Thoracic aorta (tissue), 2 donors: ENCODE measurements at places on chromosomes 16 and 17.

- no peak for DNase-seq
Measured at GRCh38 chr17:20157001-20157310, 147.8 kb downstream of the SPECC1 start.

DNA sequence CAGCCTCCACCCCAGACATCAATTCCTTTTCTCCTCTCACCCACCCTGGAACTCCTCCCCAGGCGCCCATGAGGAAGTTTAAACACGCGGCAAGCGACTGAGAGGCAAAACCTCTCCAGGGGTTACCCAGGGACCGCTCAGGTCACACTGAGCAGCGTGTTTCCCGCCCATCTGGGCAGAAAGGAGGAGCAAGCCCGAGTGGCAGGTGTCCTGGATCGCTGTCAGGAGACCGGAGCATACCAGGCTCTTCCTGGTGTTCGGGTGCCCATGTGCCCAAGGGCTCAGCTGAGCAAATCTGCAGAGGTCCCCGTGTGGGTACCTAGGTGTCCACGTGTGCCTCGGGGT lies 491 bp downstream of the SLC25A19 start:
- DNase-seq, result no peak

GRCh38 chr17:50440172-50440837 lies 14.3 kb downstream of the ACSF2 start:
- DNase-seq, result no peak

DNA sequence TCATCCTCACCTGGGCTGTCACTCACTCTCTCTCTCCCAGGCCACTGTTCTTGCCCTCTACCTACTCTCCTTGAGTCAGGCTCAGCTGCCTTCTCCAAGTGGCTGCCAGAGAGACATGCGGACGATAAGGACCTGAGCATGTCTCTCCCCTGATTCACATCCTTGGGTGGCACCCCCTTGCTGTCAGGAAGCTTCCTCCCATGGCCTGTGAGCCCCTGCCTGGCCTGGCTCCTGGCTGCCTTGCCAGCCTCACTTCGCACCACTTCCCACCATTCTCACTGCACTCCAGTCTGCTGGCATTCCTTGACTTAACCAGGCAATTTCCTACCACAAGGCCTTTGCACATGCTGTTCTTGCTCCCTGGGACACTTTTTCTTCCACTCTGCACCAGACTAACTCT lies 2.7 kb upstream of the ALDH3A1 start:
- DNase-seq, result no peak

GRCh38 chr17:82217530-82218204 lies 5.0 kb upstream of the CCDC57 start:
- no peak for DNase-seq

DNA sequence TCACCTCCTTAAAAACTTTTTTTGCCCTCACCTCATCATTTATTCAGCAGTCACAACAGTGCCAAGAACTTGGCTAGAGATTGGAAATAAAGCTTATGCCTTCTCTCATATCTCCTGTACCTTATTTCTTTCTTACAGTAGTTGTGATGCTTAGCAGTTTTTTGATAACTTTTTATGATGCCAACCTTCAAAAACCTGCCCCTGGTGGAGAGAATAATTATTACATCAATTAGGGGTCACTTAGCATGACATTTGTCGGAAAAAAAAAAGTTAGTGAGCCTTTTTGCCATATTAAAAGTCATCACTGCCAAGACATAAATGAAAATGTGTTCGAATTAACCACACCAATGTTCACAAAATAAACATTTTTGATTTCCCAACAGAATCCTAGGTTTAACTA lies 296.6 kb downstream of the WWOX start:
- DNase-seq, result no peak

DNA sequence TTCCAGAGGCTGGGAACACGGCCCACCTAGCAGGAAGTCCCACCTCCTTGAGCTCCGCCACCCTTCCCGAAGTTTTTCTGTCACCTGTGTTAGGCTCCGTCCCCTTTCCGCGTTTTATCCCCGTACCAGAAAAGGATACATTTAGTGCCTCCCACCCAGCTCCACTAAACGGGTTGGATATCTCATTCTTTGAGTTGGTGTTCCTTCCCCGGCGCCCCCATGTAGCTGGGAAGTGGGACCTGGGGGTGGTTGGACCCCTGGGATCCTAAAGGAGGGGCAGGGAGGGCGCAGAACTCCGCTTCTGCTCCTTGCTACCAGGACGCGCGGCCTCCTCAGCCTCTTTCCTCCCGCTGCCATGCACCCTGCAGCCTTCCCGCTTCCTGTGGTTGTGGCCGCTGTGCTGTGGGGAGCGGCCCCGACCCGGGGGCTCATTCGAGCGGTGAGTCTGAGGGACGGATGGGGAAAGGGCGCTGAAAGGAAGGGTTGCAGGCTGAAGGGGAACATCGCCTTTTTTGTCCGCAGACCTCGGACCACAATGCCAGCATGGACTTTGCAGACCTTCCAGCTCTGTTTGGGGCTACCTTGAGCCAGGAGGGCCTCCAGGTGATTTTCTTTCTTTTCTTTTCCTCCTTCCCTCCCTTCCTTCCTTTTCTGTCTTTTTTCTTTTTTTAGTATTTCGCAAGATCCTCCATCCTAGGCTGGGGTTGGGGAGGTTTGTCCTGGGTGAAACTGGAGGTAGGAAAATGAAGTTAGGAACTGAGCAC lies 669 bp downstream of the RNF167 start:
- no peak for DNase-seq

GRCh38 chr16:54488729-54489128 lies 202.1 kb upstream of the IRX3 start:
- DNase-seq, result no peak

- no peak for DNase-seq
Measured at GRCh38 chr17:31112001-31112661, 17.4 kb downstream of the NF1 start.

DNA sequence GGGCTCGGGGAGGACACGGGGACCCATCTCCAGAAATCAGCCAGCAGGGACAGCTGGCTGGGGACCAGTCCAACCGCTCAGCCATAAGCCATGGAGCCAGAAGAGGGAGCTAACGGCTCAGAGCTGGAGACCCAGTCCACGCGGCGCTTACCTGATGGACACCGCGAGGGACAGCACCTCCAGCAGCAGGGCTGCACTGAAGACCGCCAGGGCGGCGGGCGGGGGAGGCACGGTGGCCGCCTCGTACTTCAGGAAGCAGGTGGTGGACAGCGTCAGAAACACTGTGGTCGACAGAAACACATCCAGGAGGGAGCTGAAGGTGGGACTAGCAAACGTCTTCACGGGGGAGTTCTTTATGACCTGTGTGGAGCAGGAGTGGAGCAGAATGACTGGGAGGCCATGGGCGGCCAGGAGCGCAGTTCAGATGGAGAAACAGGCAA lies 102.6 kb upstream of the CREBBP start:
- DNase-seq, result no peak

- no peak for DNase-seq
Measured at GRCh38 chr16:79082970-79083369, 517.6 kb downstream of the MAF start.

DNA sequence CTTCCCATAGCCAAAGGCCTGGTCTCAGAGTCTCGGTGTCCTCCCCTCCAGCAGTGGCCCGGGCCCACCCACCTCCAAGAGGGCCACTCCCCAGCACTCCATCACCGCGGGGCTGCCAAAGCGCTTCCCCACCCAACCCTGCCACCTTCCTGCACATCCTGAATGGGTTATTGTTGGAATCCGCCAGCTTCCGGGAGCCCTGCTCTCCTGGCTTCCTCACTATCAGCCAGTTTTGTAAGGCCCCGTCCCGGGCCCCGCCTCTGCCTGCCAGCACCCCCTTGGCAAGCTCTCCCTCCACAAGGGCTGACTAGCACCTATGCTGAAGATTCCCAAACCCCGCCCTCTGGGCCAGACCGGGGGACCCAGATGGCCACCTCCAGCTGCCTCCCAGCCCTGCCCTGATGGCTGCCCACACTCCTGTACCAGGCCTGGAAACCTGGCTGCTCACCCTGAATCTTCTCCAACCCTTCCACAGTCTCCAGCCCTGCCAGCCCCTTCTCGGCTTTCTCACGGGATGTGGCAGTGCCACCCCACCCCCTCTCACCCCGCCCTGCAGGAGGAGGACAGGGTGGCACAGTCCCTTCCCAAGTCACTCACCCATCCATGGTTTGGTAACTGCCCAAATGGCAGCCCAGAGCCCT lies 14.4 kb downstream of the MYBBP1A start:
- no peak for DNase-seq

- DNase-seq, result no peak
Measured at GRCh38 chr17:34413443-34414119, 50.5 kb upstream of the CCL1 start.

DNA sequence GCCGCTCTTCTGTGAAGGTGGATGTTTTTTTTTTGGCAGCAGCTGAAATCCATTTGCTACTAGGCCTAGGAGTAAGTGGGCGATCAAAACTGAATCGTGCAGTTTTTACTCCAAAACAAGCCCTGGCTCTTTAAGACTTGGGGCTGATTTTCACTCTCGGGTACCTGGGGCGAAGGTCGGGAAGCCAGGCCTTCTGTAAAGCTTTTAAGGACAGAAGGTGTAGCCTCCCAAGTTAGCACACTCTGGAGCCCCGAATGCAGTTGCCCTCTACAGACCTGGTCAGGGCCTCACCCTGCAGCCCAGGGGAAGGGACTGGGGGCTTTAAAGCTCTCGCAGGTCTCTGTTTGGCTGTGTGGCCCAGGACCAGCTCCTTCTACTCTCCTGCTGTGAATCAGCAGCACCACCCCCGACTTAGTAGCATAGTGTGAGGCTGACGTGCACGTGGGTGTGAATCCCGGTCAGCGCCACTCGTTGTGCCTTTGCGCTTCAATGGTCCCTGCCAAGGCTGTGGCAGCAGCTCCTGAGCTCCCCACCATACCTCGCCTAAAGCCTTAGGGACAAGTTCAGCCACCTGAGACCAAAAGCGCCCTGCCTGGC lies 49.9 kb downstream of the TMEM235 start:
- no peak for DNase-seq

DNA sequence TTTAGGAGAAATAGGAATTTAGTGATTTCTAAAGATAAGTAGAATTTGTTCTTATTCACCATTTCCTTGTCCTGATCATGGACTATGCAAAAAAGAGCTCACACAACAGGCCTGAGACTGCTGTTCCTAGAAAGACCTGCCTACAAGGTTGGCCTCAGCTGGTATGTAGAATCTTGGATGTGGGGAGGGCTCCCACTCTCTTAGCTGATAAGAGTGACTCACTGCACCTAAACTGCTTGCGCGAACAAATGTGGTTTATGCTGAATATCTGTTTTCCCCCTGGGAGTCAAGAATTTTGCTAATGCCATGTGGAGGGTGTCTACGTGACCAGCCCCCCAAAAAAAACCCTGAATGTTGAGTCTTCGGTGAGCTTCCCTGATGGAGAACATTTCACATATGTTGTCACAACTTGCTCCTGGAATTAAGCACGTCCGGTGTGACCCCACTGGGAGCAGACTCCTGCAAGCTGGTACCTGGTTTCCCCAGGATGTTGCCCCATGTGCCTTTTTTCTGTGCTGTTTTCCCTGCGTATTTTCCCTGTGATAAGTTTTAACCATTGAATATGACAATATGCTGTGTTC lies 68.8 kb upstream of the HSBP1 start:
- no peak for DNase-seq

GRCh38 chr17:39607851-39608130 lies at the start of gene NEUROD2:
NEUROD2 (minus strand) TSS chr17:39607920; CDS start chr17:39606599, 1,321 bp downstream.
- no peak for DNase-seq

- no peak for DNase-seq
Measured at GRCh38 chr17:70622368-70623260, 453.3 kb downstream of the KCNJ2 start.

GRCh38 chr17:37133136-37133535 lies 184.4 kb downstream of the AATF start:
- DNase-seq, result no peak

- no peak for DNase-seq
Measured at GRCh38 chr16:20903899-20904506, 3.4 kb downstream of the LYRM1 start.

DNA sequence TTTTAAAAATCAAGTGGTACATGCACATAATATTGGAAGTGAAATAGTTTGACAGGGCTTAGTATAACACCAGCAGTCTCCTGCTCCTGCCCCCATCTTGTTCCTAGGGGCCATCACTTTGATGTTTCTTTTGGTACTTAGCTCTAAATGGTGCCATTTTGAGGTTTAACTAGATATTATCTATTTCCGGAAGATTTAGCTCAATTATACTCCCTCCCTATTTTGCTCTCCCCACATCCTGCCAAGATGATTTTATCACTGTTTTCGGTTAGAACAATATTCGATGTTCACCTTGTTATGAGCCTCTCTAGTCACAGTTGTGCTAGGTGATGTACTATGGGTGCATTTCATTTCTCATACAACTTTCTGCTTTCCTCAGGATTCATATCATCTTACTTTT lies 20.0 kb upstream of the SLC35G3 start:
- DNase-seq, result no peak

DNA sequence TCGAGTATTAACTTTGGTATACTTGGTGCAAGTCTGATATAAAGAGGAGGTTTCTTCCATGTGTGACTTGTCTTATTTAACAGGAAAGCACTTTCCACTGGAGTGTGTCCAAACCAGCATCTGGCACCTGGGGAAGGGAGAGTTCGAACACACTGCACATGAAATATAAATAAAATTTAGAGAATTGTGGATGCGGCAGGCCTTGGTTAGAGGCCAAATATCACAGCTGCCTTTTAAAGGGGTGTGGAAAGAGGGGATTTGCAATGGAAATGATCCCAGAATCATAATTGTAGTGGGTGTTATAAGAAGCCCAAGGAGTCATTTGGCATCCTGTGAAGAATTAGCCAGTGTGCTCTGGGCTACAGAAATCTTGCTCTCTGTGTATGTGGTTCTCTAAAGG lies 4.3 kb upstream of the NXN start:
- no peak for DNase-seq

DNA sequence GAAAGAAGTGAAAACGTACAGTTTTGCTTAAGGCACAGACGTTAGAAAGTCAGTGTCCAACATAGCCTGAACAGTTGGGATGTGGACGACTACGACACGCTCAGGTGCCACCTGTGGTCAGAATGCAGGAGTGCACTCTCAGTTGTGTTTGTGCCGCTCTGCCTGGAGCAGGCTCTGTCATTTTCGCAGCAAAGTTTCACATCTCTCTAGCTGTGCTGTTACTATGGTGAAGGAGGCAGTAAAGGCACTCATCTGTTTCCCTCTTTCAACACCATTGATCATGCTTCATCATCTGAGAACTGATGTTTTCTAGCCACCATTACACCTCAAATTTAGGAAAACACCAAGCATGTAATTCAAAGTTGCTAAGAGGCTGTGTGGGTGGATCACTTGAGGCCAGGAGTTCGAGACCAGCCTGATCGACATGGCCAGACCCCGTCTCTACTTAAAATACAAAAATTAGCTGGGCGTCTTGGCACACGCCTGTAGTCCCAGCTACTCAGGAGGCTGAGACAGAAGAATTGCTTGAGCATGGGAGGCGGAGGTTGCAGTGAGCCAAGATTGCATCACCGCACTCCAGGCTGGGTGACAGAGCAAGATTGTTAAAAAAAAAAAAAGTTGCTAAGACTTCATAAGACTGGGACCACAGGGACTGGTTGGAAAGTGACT lies 44.9 kb upstream of the DNAJA2 start:
- DNase-seq, result no peak

DNA sequence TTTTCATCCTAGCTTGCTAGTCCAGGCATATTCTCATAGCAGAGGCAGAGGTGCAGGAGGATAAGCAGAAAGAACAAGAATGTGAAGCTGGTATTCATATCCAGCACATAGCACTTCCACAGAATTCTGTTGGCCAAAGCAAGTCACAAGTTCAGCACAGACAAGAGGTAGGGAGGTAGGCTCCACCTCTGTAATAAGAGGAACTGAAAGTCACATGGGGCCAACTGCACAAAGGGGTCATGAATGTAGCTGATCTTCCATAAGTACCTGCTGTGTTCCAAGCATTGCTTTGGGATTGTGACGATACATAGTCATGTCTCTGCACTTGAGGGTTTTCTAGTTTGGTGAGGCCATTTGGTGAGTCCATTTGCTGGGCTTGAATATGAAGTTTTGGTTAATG lies 110.8 kb upstream of the MPHOSPH6 start:
- no peak for DNase-seq
